ENCODE measurements at places on chromosomes 5 and 9.

DNA sequence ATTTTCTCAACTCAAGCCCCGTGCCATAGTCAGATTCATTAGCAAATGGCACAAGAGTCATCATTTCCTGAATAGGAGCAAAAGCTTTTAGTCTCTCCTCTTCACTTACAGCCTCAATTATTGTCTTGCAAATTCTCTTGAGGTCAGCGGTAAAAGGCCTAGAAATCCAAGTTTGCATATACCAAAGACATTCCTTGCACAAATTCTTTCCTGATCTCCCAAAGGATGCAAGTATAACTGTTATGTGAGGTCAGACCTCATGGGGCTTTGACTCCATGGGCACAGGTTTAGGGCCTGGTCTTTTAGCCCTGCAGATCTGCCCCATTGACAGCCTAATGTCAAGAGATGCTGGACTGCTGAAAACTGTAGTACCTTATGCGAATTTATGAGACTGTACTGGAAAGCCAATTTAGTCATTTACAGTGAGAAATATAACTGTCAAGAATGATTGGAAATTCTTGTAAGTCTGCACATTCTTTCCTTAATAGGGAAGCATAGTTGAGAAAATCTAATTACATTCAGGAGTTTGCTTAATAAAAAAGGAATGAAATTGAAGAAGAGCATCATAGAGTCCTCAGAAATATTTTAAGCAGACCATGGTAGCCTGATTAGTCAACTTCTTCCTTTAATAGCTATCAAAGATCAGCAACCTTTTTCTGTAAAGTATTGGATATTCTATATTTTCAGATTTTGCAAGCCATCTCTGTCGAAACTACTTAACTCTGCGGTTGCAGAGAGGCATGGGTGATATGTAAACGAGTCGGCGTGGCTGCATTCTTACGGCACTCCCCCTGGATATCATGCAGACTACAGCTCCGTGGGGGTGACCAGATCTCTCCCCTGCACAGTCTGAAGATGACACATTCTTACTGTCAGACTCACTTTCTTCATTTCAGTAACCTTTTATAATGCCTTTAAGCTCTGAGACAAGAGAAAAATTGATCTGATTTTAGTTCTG is 45.2 kb downstream of the GCNT4 start:
- DNase-seq = no peak

DNA sequence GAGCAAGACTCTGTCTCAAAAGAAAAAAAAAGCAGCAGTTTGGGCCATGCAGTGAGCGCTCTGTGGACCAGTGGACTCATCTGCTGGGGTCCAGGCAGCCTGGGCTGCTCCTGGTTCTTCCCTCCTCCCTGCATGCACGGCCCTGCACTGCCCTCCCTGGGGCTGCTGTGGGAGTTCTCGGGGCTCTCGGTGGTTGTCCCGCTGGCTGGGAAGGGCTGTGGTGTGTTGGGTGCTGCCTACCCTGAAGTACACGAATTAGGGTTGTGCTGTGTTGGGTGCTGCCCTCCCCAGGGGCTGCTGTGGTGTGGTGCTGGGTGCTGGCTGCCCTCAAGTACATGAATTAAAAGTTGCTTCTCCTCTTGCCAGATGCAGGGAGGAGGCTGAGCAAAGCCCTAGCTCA is 18.3 kb upstream of the CLPTM1L start:
- DNase-seq = no peak

GRCh38 chr9:2674141-2674824 is 43.0 kb upstream of the KCNV2 start:
- no peak for DNase-seq

- DNase-seq = no peak
Measured at GRCh38 chr5:3258050-3258449, 337.6 kb upstream of the IRX1 start.

DNA sequence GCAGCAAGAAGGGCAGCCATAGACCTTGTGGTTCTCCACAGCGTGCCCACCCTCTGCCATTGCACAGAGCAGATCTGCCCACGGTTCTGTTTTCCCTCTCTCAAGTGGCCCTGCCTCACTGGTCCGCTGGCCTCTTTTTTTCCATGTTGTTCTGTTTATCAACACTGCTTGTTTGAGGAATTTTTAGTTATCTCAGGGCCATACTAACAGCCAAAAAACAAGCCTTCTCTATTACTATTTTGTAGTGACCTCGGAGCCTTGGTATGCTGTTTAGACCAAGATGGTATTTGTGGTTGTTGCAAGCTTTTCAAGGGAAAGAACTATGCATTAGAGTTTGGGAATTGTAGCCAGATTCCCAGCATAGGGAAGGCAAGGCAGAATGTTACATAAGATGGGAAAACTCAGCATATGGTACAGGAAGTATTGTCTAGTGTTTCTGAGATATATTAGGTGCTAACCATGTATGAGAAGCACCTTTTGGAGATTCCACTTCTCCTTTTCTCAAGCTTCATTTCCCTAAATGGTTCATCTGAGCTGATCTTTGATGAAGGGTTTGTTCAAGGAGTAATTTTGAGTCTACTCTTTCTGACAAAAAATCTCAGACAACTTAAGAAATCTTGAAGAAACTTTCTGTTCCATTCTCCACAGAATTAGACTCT is 54.3 kb downstream of the NUP214 start:
- DNase-seq = no peak

DNA sequence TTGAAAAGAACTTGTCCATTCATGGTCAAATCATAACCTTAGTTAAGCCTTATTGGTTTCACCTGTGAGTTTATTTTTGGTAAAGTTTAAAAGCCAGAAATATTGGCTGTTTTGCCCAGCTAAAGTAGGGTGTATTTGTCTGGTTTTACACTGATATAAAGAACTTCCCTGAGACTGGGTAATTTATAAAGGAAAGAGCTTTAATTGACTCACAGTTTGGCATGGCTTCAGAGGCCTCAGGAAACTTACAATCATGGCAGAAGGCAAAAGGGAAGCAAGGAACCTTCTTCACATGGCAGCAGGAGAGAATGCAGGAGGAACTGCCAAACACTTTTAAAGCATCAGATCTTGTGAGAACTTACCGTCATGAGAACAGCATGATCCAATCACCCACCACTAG is 55.3 kb downstream of the JAKMIP2 start:
- DNase-seq = no peak

DNA sequence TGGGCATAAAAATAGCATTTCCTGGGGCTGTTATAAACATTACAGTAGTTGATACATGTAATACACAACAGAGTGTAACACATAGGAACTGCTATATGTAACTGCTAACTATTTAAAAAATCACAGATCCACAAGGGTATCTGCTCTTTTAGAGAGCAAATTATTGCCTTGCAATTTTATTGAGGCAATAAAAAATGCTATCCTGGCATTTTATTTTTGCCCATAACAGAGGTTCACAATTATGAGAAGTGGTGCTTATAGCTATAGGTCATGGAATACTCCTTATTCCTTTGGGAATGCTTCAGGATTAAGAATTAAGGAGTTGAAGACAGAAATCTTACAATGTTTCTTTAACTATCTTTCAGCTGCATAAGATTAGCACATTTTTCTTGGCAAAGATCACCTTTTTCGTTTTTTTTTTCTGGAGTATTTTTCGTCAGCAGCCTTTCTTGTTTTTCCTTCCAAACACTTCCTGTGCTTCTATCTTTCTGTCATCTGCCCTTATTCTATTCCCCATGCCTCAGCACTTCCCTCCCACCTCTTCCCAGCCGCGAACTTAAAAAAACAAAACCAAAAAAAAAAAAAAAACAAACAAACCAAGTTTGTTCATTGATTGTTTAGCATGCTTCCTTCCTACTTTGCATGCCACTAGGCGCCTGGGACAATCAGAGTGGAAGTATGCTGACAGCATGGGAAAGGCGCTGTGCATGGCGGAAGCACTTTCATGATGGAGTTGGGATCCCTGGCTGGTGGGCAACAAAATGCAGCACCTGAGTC is 264.2 kb downstream of the MAST4 start:
- DNase-seq = no peak

- no peak for DNase-seq
Measured at GRCh38 chr9:78212868-78213267, 23.0 kb upstream of the CEP78 start.

DNA sequence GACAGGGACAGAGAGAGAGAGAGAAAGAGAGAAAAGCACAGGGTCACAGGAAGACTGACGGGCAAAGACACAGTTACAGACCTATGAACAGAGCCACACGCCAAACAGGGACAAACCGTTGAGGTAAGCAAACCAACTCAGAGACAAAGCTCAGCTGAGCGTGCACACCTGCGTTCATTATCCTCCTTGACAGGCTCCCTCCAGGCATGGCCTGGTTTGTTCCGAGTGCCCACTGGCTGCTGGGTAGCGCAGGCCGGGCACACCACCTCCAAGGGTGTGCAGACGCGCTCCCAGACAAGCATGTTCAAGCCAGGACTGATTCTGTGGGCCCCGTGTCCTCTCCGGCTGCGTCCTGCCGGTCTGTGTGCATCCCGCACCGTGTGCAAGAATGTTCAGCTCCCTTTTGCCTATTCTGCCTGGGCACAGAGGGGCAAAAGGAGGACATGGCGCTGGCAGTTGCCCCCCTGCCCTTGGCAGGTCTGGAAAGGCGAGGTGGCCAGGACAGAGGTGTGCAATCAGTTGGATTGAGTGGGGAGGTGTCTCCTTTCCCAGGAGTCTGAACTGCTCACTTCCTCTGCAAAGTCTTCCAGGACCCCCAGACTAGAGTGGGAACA is 467 bp upstream of the SMIM32 start:
- no peak for DNase-seq

DNA sequence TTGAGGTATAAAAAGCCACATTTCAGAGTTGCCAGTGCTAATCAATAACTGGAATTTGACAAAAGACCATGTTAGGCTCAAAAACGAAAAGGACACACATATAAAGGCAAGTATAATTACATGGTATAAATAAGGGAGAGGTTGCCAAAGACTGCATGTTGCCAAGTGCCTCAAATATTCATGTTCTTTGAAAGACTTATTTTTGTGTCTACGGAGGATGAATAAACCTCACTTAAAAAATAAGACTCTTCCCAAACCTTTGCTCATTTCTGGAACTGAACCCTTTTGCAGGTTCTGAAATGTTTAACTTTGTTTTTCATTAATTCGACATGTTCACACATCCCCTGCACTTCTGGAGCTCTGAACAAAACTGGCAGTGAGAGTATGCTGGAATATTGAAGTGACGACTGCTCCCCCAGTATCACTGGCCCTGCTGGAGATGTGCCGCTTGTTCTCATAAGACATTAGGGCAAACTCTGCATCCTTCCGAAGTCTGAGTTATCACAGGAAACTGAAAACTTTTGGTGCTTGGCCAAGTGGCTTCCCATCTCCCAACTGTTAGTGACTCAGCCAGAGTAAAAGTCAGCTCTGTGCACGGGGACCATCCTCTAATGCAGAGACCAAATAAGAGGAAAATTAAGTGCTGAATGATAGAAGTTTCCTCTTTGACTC is 336.8 kb downstream of the GLIS3 start:
- no peak for DNase-seq

- no peak for DNase-seq
Measured at GRCh38 chr5:116892993-116893392, 318.4 kb upstream of the SEMA6A start.

All from T-cell (primary cell).